ENCODE measurements at places on chromosomes 13 and 19.

- no peak for DNase-seq
Observed at GRCh38 chr13:61696676-61697075, 281.0 kb upstream of the PCDH20 start.

DNA sequence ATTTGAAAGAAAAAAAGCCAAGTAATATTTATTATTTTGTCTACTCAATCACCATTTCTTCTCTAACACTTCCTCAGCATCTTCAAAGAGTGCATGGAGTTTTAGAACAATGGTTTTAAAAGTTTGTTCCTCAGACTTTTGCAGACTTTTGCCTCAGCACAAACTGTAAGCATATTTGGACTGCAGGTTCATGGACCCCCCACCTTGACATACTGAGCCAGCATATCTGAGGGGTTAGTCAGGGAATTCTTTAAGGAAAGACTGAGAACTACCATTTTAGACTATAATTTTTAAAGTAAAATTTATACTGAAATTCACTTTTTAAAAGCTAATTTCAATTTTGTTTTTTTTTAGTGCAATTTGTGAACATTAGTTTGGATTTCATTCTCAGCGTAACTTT, 1676.8 kb upstream of the PCDH20 start:
- DNase-seq = no peak

DNA sequence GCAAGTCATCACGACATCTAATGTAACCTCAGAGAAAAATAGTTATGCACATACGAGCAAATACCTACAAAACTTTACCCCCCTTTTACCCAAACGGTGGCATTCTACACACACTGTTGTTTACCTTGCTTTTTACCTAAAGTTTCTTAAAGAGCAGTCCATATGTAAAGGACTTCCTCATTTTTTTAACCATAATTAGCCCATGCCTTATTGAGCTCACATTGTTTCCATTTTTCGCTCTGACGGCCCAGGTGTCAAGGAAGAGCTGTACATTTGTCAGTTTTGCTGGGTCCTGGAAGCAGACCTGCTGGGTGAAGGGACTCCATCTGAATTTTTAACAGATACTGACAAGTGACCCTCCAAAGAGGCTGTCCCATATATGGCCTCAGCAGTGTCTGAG, 89.4 kb downstream of the STK24 start:
- no peak for DNase-seq

- no peak for DNase-seq
Observed at GRCh38 chr13:26562512-26562890, 5.0 kb downstream of the WASF3 start.

- no peak for DNase-seq
Observed at GRCh38 chr19:48830088-48830487, 6.2 kb downstream of the HSD17B14 start.

DNA sequence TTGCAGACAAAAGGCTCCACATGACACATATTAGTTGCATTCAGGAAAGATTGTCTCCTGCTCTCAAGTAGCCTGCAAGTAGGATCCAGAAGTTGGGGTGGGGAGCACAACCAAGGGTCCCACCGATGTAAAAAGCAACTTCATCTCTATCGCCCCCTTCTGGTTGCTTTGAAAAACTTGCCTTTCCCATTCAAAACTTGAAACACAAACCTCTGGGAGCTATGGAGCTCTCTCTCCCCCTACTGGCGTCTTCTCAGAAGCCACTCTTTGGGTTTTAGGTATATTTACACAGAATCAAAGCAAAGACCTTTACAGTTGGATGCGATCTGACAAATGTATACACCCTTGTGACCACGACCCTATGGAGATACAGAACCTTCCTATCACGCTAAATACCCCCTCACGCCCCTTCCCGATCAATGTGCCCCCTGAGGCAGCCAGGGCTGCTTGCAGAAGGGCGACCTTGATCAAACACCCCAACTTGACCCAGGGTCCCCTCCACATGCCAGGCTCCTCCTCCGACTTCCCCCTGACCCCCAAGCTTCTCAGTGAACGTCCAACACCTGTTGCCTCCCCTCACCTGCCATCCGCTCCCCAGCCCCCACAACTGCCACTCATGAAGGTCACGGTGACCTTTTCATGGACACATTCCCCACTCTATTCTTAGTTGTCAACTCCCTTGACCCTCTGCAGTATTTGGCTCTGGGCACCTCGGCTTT, 10.1 kb downstream of the NOSIP start:
- DNase-seq = peak; percentile 81

DNA sequence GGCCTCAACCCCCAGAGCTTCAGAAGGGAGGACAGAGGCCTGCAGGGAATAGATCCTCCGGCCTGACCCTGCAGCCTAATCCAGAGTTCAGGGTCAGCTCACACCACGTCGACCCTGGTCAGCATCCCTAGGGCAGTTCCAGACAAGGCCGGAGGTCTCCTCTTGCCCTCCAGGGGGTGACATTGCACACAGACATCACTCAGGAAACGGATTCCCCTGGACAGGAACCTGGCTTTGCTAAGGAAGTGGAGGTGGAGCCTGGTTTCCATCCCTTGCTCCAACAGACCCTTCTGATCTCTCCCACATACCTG, 969 bp upstream of the CEACAM5 start:
- DNase-seq = no peak

- DNase-seq = no peak
Observed at GRCh38 chr19:13463296-13463695, 43.0 kb downstream of the CACNA1A start.

GRCh38 chr13:108033800-108034707, 181.3 kb downstream of the LIG4 start:
- peak; percentile 69 for DNase-seq

DNA sequence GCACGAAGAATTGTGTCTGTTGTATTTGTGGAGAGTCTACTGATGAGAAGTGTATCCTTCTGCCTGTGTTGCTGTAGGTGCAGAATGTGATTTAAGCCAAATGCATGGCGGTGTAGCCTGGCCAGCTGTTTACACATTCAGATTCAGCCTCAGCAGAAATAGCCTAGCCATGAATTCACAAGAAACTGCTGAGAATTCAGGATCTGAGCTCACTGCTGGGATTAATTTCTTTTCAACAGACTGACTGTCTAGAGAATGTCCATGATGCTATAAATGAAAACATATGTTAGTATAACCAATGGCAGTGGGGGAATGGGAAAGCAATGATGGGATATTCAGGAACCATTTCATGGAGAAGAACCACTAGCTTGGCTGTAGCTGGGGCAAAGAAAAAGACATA, 77.4 kb upstream of the RNF113B start:
- no peak for DNase-seq

GRCh38 chr13:90710164-90710759, 637.2 kb upstream of the MIR17HG start:
- DNase-seq = no peak

GRCh38 chr19:55781112-55781511, 12.2 kb downstream of the RFPL4AL1 start:
- no peak for DNase-seq

DNA sequence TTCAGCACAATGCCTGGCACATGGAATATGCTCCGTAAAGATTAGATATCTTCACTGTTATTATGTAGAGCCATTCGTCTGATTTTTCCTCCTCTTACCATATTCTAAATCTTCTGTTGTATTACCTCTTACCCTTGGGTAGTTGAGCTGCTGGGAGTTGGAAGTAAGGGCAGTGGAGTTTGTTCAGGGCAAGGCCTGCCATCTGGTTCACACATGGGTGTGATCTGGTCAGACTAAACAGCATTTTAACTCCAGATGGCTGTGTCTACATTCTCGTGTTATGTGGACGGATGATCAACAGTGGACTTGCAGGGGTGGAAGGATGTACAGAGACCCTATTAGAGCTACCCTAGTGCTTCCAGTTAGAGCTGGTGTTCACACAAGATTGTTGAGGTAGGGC, 164.9 kb downstream of the ZIC5 start:
- DNase-seq = no peak

DNA sequence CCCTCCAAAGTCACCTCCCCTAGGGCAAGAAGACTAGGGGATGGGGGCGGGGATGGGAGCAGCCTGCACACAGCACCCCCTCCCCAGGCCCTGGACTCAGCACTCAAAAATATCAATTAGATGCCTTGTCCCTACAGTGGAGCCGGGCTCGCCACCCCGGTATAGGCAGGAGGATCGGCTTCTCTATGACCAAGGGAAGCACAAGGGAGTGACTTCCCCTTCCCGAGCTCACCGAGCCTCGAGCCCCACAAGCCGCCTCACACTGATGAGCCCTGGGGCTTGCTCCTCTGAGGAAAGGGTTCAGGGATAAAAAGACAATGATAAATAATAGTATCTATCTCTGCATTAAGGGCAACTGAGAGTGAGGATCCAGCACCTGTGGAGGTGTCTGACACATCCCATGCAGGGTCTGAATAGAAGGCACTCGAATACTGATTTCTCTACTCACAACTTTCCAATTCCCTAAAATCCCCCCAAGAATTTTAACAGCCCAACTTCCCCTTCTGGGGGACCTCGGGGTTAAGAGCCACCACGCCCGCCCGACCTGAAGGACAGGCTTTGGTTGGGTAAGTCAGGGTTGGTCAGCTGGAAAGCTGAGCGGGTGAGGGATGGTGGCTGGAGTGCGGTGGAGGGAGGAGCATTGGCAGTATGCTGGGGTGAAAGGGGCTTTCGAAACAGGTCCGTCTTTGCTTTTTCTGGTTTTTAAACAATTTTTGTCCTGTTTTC, 51.3 kb downstream of the STK24 start:
- DNase-seq = no peak

DNA sequence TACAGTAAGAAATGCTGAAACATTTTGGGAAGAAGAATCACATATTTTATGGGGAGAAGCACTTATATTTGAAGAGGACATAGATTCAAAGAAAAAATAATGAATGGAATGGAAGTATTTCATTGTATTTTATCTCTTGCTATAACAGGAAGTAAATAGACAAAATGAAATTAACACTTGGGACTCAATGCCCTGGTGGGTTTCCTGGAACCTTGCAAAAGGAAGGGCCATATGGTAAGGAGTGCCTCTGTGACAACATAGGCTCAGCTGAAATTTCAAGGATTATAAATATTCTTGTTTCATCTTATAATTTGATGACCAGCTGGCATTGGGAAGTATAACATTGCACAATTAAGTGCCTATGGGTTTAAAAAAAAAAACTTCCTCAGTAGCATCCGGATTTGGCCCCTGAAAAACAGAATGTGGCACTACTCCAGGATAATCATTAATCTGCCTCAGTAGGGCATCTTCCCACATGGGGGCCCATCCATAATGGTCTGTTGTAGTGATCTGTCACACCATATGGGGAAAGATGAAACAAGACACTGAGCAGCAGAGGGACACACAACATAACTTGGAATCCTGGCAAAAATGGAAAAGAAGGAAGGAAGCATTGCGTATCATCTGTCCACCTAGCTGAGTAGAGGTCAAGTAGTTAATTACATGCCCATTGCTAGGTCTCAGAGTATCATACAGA, 321.6 kb downstream of the NDFIP2 start:
- DNase-seq = no peak

DNA sequence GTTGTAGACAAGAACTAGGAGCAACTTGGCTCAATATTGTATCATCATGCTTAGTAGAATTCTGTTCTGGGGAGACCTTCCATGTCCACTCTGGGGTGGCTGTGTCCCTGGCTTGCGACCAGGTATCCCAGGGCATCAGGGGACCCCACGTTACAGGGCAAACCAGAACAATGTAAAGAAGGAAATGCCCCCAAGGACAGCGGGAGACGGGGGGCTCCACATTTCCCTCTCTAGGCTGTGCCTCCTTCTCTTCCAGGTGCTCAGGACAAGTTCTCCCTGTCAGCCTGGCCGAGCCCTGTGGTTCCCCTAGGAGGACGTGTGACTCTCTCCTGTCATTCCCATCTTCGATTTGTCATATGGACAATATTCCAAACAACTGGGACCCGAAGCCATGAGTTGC, 30.8 kb downstream of the LAIR2 start:
- no peak for DNase-seq

- no peak for DNase-seq
Observed at GRCh38 chr19:56217039-56217949, 15.2 kb downstream of the ZSCAN5C start.

- DNase-seq = no peak
Observed at GRCh38 chr19:1609680-1610474, 4.6 kb upstream of the UQCR11 start.

DNA sequence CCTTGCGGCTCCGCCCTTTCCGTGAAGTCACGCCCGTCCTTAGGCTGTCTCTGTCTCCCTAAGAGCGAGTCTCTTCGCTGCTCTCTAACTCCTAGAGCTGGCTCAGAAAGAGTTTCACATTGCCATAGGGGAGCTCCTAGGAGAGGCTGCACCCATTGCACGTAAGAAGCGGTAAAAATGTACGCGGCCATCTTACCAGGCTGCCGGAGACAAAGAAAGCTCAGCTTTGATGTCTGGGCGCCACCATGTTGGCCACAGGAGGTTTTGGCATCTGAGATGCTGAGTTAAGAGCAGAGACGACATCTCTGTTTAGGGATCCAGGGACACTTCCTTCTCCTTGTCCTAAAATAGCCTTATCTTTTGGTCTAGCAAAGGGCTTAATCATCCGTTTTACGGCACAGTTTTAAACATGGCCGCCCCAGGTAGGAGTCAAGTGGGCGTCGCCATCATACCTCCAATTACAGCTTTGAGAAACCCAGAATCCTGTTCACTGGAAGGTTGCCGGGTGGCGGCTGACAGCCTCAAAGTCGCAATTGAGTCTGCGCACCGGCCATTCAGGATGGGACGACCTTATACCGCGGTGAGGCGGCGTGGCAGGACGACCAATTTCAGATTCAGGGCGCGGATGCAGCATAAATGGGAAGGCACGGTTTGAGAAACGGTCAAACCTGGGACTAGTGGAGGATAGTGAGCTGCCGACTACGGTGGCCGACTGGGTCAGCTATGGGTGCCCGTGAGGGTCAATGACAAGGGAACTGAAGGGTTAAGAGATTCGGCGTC, at the start of gene ZNF793:
TSS of gene ZNF793 (plus strand) at position 553 of the 780 bp plus-strand sequence. CDS start 16,501 bp downstream, outside the sequence.
- peak; percentile 78 for DNase-seq

- DNase-seq = no peak
Observed at GRCh38 chr19:47796785-47797184, 7.6 kb downstream of the TPRX1 start.

DNA sequence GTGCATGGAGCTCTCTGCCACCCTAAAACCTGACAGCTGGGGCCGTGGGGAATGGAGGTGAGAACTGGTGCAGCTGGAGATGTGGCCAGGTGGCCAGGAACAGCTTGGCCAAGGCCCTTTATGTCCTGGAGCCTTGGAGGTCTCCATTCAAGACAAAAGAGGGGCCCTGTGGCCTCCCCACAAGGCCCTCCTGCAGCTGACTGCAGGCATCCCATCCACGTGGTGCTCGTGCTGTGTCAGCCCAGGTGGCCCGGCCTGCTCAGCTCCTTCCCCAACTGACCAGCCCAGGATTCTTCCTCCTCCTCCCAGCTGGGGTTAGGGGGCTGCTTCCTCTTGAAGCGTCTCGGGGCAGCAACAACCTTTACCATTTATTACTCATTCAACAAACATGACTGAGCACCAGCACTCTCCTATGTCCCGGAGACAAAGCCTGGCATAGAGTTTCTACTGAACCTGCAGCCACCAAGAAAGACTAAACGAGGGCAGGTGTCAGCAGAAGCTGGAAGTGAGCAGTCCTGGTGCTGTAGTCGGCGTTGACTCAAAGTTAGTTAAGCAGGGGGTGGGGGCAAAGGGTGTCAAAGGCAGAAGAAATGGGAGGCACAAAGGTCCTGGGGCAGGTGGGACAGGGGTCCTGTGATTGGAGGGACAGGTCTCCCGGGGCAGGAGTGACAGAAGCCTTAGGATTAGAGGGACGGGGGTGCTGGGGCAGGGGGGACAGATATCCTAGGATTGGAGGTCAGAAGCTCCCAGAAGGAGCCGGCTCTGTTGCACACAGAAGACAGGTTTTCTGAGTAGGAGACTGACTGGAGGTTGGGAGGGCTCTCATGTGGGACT, 23.3 kb upstream of the C13orf46 start:
- DNase-seq = no peak
